ENCODE measurements at places on chromosomes 4 and X.

DNA sequence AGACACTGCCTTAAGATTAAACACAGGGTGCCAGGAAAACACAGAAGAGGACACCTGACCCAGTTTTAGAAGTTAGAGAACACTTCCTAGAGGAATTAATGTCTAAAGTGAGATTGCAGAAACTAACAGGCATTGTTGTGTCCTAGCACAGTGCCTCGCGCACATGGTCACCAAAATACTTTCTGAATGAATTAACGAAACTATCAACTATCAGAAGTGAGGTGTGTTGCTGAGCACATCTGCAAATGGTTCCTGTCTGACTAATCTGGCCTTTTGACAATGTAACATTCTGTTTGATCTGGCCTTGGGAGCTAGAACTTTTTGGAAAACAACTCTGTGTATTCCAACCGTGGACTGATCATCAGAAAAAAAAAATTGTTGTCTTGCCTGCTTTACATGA, 556.8 kb upstream of the LCORL start:
- DNase-seq, result no peak

DNA sequence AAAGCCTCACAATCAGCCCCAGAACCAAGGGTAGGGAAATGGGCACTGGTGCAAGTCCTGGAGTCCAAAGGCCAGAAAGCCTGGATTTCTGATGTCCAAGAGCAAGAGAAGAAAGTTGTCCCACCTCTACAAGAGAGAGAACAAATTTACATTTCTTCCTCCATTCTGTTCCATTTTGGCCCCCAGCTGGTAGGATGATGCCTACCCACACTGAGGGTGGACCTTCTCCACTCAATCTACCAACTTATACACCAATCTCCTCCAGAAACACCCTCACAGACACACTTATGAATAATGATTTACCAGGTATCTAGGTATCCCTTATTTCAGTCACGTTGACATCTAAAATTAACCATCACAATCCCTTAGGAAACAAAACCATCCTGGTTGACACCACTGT, 367.8 kb upstream of the GRIA3 start:
- no peak for DNase-seq

DNA sequence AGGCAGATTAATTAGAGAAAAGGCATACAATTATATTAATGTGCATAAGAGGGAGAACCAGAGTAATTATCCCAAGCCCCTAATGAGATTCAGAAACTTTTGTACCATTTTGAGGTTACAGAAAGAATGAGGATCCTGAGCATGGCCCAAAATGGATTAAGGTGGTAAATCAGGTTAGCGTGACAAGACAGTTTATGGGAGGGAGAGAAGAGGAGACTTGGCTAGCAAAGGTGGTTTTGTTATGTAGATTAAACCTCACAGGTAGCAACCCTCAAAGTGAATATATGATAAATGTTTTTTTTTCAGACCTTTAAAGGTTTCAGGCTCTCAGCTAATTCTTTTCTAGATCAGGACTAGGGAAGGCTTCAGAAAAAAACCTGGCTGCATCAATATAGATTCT, 781.8 kb downstream of the FAM133A start:
- DNase-seq, result no peak

DNA sequence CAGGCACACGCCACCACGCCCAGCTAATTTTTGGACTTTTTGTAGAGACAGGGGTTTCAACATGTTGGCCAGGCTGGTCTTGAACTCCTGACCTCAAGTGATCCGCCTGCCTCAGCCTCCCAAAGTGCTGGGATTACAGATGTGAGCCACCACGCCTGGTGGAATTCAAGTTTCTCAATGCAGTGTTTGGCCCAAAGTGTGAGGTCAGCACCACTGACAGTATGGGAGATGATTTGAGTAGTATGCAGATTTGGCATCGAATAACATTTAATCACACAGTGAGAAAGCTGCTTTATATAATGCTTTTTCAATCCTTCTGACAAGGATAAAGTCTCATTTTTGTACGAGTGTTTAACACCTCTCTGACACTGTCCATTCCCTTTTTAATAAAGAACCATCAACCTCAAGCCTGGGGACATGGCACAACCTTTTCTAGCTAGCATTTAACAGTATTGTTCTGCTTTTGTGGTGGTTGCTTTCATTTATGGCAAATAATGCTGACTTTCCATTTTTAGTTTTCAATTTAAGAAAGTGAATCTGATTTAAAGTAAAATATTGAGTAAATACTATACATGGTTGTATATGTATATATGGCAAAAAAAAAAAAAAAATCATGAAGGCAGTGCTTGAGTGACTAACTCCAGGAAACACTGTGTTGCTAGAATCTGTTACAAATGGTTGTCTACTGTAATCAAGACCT, 4.3 kb upstream of the NSUN7 start:
- no peak for DNase-seq

GRCh38 chrX:39710776-39711175, 387.0 kb downstream of the BCOR start:
- no peak for DNase-seq

GRCh38 chrX:11244636-11245035, 48.6 kb upstream of the AMELX start:
- DNase-seq, result no peak

DNA sequence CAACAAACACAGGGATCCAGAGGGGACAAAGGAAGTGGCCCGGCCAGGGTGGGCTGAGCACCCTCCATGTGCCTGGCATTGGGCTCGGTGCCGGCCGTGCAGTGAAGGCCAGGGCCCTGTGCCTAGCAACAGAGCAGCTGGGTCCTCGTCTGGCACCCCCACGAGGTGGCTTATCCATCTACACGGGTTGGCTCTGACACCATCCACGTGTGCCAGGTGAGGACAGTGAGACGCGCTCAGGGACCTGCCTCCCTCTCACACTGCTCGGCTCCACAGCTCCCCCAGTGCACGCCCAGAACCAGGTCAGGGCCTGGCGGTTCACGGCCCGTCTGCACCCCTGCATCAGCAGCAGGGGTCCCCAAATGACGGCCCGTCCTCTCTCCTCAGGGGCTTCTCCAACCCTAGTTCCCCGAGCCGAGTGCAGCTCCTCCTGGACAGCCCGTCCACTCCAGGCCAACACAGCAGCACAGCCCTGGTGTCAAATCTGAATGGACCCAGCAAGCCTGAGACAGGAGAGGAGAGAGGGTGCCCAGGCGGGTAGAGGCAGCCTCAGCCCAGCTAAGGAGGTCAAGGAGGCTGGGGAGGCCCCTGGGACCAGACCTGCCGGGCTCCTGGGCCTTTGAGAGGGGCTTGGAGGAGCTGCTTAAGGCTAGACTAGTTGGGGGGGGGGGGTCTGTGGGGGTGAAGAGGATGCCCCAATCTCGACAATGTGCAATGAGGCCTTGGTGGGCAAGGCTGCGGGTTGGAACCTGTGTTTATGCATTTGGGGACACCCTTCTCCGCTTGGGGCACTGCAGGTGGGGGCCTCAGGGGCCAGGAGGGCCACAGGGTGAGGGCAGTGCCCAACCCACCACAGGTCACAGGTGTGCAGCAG, 113.6 kb downstream of the FAM53A start:
- DNase-seq, result no peak

DNA sequence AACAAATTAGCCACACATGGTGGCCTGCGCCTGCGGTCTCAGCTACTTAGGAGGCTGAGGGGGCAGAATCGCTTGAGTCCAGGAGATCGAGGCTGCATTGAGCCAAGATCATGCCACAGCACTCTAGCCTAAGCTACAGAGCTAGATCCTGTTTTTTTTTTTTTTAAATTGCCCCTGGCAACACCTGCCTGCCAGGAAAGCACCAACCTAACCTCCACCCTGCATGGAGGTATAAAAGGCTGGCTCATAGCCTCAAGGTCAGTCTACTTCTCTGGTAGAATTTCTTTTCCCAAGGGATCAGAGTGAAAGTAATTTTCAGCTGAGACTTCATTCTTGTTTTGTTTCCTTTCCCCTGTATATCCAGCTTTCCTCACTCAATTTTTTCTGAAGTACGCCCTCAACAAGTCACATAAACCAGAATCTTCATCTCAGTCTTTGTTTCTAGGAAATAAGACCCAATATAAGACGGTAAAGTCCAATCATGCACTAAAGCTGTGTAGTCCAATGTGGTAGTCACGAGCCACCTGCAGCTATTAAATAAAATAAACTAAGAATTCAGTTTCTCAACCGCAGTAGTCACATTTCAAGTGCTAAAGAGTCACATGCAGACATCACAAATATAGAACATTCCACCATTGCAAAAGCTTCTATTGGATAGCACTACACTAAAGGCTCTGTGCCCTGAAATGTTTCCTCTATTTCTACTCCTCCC, 113.3 kb downstream of the HPGD start:
- DNase-seq, result no peak

DNA sequence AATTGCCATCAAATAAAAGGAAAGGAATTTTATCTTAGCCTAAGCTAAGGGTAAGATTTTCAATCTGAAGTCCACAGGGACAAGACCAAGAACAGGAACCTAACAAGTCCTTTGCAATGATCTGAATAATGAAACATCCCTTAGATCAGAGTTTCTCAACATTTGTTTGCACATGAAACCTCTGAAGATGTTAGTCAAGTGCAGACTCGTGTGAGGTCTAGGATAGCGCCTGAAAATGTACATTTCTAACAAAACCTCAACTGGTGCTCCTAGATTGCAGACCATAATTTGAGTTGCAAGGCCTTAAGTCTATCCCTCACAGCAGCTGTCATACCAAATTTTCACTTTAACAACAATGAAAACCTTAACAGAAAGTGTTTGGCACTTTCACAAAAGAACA, 337.6 kb downstream of the DMD start:
- no peak for DNase-seq

DNA sequence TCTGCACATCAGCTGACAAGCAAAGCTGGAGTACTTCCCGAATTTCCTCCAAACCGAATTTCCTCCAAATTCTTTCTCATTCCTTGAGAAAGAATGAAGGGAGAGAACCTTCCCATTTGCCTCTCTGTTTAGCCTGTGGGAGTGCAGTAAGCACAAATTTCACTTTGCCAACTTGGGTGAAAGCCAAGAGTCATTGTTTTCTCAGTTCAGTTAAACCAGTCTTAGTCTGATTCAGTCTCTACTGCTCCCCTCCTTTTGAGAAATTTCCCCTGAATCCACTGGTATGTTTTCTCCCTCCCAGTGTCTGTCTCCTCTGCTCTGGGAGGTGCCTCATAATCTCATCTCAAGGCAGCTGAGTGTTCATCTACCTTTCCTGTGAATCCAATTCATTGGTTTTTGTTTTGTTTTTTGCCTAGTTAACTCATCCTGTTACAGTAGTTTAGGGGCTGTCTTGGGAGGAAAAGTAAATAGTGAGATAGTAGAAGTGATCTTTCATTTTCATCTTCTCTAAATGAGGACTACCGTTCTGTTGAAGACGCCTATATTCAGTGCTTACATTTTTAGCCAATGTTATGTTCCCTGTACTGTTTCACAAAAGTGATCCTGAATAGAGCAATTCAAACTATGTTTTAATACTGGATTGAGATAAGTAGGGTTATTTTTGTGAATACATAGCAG, 49.0 kb downstream of the SYTL5 start:
- DNase-seq, result no peak

GRCh38 chrX:109936598-109936997, 66.3 kb upstream of the TMEM164 start:
- DNase-seq, result no peak

DNA sequence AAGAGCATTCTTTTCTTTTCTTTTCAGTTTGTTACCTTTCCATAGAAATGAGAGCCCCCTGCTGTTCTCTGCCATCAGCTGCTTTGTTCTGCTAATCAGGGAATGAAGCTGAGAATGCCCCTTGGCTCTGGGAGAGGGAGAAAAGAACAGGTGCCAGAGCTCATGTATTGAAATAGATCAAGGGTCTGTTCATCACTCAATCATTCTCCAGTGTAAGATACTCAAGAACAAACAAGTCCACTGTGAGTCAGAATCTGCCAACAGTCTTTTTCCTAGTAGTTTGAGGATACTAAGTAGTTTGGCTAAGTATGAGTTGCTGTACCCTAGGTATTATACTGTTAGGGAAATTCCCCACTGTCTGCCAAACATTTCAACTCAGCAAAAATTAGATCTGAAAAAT, 144.3 kb downstream of the RTL3 start:
- no peak for DNase-seq

DNA sequence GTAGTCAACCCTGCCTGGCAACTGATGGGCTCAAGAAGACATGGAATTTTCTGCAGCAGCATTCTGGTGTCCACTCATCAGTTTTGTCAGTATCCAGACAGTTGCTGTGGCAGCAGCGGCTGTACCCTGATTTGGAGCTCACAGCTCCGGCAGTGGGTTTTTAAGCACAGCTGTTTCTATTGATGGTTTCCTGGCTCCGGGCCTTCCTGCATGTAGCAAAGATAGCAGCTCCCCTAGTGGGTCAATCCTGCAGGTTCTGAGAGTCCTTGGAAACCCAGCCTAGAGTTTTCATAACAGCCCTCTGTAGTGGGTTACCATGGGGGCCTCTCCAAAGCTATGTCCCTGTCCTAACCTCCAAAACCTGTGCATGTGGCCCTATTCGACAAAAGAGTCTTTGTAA, 84.0 kb upstream of the ATP6AP2 start:
- no peak for DNase-seq

DNA sequence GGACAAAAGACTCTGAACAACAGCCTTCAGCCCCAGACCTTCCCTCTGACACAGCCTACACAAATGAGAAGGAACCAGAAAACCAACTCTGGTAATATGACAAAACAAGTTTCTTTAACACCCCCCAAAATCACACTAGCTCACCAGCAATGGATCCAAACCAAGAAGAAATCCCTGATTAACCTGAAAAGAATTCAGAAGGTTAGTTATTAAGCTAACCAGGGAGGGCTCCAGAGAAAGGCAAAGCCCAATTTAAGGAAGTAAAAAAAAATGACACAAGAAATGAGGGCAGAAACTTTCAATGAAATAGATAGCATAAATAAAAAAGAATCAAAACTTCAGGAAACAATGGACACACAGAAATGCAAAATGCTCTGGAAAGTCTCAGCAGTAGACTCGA, 224.0 kb downstream of the TRIML1 start:
- DNase-seq, result no peak

DNA sequence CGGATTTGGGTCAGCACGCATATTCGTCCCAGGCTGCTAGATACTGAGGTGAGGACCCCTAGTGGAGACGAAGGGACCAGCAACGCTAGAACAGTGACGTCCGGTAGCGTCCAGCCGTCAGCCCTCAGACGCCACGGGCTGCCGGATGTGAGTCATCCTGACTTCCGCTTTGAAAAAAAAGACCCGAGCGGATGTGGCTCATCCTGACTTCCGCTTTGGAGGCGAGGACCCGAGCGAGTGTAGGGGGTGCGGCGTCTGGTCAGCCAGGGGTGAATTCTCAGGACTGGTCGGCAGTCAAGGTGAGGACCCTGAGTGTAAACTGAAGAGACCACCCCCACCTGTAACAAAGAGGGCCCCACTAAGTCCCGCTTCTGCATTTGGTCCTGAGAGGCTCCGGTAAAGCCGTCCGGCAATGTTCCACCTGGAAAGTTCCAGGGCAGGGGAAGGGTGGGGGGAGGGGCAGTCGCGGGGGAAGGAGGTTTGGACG, at the start of gene MAGEB2:
Gene MAGEB2 (plus strand): TSS at position 207 of the 487 bp plus-strand sequence. CDS start 3,018 bp downstream, outside the sequence.
- DNase-seq, result no peak

- no peak for DNase-seq
Observed at GRCh38 chr4:91914176-91914804, 389.5 kb upstream of the GRID2 start.

- DNase-seq, result no peak
Observed at GRCh38 chr4:107809210-107809609, 15.5 kb upstream of the SGMS2 start.

Measured in NCI-H2081 treated with DMSO at 0.1 percent for 48 hours (cell line).